Caco-2 (cell line): ENCODE measurements at places on chromosomes 13 and 19. TPM values are rescaled to one million over a fixed set of nuclear protein-coding genes. Genes with fewer than 3 reads are reported as not detected.

DNA sequence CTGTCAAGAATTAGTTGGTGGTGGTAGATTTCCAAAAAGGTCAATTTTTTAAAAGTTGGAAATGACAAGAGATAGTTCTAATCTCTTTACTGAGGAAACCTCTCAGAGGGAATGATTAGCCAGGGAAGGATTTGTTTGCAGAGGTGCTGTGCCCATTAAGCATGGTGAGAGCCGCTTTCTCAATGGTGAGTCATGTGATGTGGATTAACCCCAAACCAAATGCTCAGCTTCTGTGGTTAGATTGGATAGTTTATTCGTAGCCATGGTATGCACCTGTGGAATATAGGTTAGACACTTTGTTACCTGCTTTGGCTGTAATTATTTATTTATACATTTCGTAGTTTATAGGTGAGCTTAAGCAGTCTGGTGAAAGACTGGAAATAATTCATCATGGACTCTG is 7.1 kb downstream of the HNRNPM start:
- DNase-seq, result no peak

DNA sequence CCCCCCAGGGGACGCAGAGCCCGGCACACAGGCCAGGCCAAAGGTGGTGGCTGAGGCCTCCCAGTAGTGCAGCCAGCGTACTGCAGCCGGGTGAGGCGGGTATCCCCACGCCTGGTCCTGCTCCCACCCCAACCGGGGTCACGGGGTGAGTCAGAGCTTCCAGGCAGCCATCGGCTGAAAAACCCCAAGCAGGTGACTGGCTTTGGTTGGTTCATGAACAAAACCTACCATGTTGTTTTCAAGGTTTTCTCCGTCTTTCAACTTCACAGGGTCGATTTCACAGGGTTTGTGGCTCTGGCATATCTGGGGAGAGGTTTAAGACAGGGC is 42.1 kb upstream of the C13orf46 start:
- no peak for DNase-seq

- DNase-seq, result peak; percentile 82
These were observed 16.9 kb downstream of the ZNF296 start for GRCh38 chr19:45059258-45059965.

DNA sequence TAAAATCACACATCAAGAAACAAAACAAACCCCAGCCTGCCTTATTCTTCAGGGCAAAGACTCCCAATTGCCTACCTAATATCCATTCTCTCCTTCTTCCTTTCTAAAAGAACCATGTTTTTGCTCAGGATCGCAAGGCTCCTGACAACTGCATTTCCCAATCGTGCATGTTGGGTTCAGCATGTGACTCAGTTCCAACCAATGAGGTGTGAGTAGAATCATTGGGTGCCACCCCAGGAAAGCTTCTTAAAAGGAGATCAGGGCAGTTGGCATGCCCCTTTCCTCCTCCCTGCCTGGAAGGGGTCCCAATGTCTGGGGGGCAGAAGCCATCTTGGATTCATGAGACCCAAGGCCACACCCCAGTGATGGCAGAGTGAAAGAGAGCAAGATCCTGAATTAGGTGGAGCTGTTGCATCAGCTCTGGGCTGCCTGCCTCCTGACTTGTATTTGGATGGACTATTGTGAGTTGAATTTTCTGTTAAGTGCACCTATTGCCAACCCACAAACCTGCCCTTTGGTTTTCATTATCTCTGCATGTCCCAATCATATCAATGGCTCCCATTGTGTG is 26.0 kb upstream of the UBAC2 start:
- DNase-seq, result no peak

DNA sequence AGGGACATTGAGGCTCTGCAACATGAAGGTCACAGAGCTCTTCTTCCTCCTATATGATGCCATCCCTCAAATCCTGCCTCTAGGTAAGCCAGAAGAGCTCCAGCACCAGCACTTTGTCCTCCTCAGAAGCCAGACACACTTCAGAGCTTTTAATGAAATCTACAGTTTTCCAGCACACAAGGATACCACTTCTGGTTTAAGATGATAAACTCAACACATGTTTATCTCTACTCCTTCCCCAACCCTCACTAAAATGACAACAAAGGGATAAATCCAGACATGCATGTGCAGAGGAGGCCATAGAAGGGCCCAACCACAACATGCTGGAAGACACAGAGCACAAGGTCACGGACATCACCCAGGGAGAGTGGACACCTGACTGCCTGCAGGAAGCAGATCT is 195.3 kb downstream of the USP12 start:
- DNase-seq, result no peak

GRCh38 chr13:32455594-32455903 is 27.6 kb upstream of the N4BP2L1 start:
- DNase-seq, result no peak

DNA sequence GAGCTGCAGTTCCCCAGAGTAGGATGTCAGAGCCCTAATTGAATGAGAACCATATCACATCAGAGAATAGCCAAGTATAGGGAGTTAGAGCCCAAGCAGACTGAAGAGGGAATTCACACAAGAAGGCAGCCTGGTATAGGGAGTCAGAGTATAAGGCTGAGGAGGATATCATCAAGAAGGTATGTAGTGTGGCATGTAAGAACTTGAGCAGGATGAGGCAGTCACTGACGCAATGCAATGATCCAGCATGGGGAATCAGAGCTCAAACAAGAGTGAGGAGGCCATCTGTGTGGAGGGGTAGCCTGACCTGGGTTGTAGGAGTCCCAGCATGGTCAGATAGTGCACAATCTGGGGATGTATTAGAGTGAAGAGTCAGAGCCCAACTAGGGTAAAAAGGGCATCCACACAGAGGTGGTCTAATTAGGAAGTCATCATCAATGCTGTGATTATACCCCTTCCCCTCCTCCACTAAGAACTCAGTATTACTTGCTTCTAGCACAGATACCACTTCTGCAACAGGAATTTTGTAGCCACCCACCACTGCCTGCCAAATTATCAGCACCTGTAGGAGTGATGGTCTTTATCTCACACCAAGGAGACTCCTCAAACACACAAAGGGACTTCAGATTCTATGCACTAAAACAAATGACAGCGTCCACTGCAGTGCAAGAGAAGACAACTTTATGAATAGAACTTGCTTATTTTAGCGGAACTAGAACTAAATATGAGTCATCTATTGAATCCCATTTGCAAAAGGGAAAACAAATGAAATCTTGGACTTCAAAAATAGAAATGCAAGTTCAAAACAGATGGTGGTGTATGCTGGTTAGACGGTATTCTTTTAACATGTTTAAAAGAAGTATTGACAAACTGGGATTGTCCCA is 107.2 kb downstream of the FNDC3A start:
- DNase-seq, result no peak

DNA sequence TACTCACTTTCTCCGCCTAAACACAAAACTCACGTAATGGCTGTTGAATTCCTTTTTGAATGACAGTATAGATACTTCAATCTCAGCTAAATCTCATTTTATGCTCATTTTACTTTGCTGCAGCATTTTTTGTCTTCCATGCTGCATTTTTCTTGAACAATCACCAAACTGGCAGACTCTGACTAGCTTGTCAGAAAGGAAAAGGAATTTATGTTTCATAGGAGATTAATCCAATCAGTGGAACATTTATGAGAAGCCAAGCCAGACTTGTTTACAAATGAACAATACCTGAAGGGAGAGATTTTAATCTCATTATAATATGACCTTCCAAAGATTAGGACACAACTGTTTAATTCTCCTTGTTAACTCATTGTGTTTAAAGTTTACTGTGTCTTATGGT is 1044.3 kb downstream of the DIAPH3 start:
- DNase-seq, result no peak

- no peak for DNase-seq
These were observed 28.5 kb upstream of the RBM26 start for GRCh38 chr13:79434556-79434955.

DNA sequence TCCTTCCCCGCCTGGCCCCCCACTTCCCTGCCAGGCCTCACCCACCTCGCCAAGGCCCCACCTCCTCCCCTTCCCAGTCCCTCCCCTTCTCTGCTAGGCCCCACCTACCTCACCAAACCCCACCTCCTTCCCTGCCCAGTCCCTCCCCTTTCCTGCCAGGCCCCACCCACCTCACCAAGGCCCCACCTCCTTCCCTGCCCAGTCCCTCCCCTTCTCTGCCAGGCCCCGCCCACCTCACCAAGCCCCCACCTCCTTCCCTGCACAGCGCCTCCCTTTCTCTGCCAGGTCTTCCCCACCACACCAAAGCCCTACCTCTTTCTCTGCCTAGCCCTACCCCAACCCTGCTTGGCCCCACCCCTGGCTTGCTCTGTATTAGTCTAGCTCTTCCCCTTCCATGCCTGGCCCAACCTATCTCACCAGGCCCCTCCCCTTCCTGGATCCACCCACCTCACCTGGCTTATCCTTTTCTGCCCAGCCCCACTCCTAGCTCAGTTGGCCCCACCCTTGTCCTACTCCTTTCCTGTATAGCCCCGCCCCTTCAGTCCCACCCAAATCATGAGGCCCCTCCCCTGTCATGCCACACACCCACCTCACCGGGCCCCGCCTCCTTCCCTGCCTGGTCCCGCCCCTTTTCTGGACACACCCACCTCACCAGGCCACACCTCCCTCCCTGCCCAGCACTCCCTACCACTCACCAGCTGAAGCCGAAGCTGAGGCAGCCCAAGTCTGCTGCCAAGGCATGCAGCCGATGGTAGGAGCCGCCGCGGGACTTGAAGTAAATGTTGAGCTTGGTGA is 16.2 kb downstream of the CERS1 start:
- DNase-seq, result peak; percentile 65

- DNase-seq, result peak; percentile 86
These were observed 43.5 kb upstream of the NPAS1 start for GRCh38 chr19:46975925-46976782.

DNA sequence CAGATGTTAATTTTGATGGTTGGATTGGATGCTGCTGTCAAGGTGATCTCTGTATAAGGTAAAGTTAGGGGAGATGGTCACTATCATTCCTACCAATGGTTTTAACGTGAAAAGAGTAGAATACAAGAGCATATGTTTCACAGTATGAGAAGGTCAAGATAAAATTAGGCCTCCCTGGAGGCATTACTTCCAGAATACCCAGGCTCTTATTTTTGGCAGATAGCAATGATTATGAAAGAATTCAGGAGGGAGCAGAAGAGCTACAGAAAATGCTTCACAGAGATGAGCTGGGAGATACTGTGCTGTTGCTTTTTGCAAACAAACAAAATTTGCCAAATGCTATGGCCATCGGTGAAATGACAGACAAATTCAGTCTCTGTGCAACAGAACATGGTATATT is 547.5 kb upstream of the SPRY2 start:
- DNase-seq, result no peak

DNA sequence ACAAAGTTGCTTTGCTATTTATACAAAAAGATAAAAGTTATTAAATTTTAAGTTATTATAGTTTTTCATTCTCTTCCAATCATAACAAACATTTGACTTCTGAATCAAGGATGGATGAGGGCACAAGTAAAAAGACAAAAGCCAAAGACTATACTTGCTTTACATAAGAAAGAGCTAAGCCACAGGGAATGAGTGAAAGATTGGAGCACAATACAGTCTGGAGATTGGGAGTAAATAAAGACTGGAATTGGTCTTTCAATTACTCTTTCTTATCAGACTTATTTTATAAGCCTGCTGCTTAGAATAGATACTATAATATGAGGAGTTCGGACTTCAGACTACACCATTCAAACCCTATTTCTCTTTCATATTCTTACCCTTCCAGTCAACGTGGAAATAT is 1874.1 kb upstream of the PRR20A start:
- no peak for DNase-seq

- DNase-seq, result no peak
These were observed 531.7 kb upstream of the ARGLU1 start for GRCh38 chr13:107099661-107100060.

GRCh38 chr13:57641051-57641450 is 9.5 kb downstream of the PCDH17 start:
- DNase-seq, result no peak

DNA sequence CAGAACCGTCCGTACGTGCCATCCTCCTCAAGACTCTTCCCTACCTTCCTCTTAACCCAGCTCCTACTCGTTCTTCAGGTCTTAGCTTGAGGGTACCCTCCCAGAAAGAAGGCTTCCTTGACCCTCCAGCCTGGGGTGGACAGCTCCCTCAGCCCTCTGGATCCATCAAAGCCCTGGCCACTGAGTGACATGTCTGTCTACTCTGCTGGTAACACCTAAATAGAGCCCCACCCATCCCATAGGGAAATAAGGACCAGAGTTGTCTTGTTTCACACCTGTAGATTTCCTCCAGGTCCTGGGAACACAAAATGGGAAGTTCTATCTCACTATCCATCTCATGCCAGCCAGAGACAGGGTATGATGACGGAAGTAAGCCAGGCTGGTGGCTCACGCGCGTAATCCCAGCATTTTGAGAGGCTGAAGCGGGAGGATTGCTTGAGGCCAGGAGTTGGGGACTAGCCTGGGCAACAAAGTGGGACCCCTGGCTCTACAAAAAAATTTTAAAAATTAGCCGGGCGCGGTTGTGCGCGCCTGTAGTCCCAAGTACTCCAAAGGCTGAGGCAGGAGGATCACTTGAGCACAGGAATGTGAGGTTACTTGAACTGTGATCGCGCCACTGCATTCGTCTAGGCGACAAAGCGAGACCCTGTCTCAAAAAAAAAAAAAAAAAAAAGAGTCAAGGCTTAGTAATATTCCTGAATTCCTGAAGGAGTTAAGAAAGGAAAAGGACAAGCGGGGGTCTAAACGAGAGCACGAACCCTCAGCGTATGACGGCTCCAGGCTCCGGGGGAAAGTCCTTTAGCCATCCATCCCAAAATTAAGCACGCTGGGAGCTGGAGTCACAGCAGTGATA is 566 bp upstream of the CCDC97 start:
- DNase-seq, result no peak

- no peak for DNase-seq
These were observed 2.3 kb downstream of the SIN3B start for GRCh38 chr19:16831531-16831930.

- DNase-seq, result no peak
These were observed 17.5 kb downstream of the LRRC63 start for GRCh38 chr13:46229251-46229650.

GRCh38 chr19:36141039-36141927 is 1.4 kb downstream of the CAPNS1 start:
- DNase-seq, result peak; percentile 90

- DNase-seq, result no peak
These were observed 720.8 kb downstream of the UQCRFS1 start for GRCh38 chr19:28492201-28492600.

The GIPR gene
- total RNA-seq, result 2.6 and 4.6 TPM in 2 replicates

The CPT1C gene
- 1.9 and 2.0 TPM in 2 replicates for total RNA-seq

The PSPN gene
- total RNA-seq, result 2.9 and 3.4 TPM in 2 replicates

The CACNG8 gene
- 0.91 and 1.1 TPM in 2 replicates for total RNA-seq

The SIGLEC14 gene
- total RNA-seq, result not detected in 2 replicates
